ENCODE measurements at places on chromosomes 3 and 15.

- no peak for DNase-seq
Observed at GRCh38 chr3:8853081-8853480, 83.7 kb upstream of the OXTR start.

DNA sequence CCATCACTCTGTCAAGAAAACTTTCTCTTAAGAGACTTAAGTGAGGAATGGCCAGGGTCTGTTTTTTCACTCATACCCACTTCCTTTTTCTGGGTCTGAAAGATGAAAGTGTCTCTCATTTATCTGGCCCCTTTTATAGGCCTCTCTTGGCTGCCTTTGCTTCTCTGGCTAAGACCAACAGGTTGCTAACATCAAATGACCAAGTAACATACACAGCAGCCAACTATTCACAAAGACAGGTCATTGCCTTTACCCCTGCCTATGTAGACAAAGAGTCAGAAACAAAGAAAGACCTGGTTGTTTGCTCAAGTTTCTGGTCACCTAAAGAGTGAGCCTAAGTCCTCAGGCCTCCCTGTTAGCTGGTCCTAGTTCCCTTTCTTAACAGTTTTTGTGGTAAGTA lies 24.0 kb upstream of the CSTA start:
- DNase-seq = no peak

DNA sequence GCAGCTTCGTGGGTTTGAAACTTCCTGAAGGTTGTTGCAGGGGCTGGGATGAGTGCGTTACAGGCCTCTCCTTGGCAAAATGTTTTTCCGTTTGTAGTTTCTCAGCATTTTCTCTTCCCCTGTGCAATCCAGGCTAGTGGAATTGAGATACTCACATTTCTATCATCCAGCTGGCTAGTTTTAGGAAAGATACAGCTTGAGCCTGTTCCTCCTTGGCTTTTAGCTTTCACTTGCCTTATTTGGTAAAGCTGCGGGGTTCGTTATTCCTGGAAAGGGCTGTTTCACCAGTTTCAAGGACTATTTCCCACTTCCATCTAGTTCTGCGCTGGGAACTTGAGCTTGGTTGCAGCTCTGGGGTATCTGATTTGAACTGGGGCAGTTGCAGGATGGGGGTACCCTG lies 90.3 kb downstream of the ITPR1 start:
- DNase-seq = no peak

DNA sequence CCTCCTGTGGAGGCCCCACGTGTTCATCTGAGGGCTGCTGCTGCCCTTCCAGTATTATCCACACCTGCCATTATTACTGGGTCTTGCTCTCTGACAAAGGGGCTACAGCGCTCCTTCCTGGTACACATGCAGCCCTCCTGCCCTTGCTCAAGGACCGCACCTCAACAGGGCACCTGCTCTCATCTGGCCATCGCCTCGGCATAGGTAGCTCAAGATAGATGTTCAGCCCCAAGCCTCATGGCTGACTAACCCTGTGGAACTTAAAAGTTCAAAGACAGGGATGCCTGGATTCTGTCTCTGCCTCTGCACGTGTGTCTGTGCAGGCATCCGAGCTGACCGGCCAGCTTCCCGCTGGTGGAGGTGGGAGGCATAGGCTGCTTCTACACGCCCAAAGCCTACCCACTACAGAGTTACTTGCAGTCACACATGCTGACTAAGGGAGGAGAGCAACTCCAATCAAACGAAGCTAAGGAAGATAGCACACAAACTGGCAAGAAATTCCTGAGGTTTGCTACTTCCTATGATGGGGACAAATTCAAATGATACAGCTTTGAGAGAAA lies 152.5 kb upstream of the ATP10A start:
- no peak for DNase-seq

GRCh38 chr15:29089731-29090616 lies 179.6 kb downstream of the NSMCE3 start:
- no peak for DNase-seq

GRCh38 chr3:150372722-150373121 lies 35.4 kb upstream of the TSC22D2 start:
- no peak for DNase-seq

GRCh38 chr3:156803952-156804741 lies 22.0 kb upstream of the LEKR1 start:
- DNase-seq = no peak
